Femur (tissue), 1 donor: ENCODE measurements at places on chromosomes 7 and 10.

- DNase-seq = no peak
Measured at GRCh38 chr10:102595293-102595692, 49.0 kb upstream of the TRIM8 start.

GRCh38 chr10:75541411-75541810 lies 110.0 kb downstream of the LRMDA start:
- DNase-seq = no peak

DNA sequence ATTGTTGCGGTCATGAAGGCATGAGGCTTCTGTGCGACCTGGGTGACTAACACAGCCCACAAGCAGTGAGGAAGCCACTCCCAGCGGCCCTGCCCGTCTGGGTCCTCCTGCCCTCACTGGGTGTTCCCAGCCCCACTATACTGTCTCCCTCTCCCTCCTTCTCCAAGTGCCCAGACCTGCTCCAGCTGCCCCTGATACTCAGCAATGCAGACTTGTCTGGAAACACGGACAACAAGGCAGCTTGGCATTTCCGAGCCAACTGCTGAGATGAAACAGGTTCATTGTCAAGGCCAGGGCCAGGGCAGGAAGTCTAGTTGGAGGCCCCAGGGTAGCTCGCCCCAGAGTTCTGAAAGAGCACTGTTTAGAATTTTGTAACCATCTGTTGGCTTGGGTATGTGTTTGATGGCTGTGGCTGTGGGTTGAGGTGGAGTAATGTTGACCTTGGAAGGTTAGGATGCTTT lies 95.7 kb downstream of the RBM20 start:
- no peak for DNase-seq

DNA sequence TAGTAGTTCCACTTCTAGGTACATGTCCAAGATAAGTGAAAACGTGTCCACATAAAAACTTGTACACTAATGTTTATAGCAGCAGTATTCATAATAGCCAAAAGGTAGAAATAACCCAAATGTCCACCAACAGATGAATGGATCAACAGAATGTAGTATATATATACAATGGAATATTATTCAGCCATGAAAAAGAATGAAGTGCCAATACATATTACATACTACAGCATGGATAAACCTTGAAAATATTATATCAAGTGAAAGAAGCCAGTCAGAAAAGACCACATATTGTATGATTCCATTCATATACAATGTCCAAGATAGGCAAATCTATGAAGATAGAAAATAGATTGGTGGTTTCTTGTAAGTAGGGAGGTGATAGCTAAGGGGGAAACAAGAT lies 47.8 kb upstream of the WASL start:
- DNase-seq = no peak

GRCh38 chr10:8449909-8450308 lies 395.4 kb downstream of the GATA3 start:
- DNase-seq = no peak

DNA sequence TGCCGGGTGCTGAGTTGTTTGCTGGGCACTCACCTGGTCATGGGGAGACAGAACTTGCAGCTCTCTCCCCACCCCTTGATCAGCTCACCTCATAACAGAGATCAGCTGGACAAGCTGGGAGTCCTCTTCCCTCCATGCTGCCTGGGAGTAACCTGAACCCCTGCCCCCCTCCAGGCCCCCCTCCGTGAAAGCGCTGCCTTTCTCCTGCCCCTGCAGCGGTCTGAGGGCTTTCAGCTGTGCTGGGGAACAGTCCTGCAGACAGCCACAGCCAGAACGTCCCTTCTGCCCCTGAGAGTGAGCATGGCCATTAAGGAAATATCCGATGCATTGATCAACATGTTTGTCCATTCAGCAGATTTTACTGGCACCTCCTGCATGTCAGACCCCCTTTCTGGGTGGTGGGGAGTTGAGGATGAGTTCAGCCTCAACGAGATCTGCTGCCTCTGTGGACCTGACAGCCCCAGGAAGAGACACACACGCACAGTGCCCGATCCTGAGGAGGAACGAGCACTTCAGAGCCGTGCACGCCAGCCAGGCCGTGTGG lies 4.5 kb downstream of the FAM20C start:
- no peak for DNase-seq

DNA sequence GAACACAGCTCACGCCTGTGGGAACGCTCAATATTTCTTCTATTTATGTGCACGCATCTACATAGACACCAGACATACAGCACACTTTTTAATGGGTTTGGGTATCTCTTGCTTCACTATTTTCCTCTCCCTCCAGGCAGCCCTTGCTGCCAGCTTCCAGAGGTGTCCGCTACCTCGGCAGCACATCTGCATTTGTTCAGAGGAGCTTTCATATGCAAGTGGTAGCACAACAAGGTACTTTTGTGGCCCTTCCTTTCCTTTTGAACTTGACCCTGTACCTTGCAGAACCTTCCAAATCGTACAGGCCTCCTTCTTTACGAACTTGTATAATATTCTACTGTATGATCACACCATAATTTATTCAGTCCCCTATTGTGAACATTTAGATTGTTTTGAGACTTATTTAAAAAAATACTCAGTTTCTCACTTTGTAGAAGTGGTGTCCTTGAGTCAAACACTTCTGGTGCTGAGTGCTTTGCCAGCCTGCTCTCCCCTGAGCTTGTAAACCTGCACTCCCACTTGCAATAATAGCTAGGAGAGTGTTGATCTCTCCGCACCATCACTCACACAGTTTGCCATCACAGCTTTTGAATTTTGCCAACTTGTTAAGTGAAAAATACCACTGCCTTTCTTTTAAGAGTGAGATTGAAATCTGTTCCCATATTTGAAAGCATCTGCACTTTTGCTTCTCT lies 106.0 kb upstream of the ZNF32 start:
- no peak for DNase-seq

DNA sequence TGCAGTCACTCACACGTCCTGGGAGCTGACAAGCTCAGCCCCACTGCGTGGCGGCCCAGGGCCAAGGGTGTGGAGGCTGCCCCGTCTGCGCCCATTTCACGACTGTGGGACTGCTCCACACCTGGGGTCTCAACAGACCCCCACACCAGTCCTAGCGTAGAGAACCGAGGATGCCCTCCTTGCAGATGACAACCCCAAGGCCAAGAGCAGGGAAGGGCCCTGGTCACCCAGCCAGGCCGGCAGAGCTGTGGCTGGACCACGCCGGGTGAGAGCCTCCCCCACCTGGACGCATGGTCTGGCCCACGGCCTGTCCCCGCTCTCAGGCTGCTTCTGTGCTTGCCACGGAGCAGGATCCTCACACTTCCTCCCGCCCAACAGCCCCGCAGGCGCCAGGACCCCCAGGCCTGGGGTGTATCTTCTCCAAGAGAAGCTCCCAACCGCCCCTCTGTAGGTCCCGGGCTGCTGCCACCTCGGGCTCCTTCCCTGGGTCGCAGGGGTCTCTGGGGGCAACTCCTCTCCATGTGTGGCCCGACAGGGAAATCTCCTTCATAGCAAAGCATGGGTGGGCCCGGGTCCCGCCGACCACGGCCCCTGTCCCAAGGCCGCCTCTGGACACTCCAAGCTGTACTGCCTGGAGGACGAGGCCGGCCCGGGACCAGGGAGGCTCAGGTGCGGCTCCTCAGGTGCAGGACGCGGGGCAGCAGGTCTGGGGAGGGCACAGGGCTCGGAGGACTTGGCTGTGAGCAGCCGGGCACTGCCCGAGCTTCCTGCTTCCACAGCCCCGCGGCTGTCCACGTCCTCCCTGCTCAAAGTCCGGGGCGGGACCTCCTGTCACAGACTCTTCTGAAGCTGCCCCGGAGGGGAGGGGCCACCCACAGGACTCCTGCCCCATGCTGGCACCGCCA lies 88.8 kb downstream of the FOXL3 start:
- DNase-seq = peak; percentile 30

DNA sequence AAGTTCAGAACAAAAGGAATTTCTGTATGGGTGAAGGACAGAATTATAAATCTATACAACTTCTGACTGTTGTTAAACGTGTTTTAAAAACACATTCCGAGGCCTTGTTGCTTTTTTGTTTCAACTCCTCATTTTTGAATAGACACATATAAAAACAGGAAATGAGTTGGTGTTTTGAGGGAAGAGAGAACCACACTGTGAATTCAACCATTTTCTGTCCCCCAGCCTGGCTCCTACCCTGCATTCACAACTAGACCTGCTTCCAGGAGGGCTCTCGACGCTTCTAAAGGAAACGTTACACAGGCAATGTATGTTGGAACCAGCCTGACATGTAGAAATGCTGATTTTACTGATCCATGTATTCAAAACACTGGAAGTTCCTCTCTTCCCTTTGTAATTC lies 76.5 kb downstream of the OR13A1 start:
- no peak for DNase-seq

DNA sequence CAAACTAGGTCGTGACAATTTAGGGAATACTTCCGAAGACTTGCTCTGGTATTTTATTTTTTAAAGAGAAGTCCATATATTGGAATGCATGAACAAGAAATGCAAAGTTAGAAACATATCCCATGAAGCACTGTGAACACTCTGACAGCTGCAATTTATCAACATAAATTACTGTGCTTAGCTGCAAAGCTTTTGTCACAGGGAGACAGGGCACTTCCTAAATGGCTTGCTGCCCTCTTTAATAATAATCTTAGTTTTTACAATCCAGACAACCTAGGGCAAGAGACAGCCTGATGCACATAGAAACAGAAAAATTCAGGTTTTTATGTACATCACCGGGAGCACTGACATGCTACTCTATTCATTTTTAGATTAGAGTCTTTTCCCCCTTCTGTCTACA lies 78.3 kb upstream of the NOBOX start:
- DNase-seq = no peak

DNA sequence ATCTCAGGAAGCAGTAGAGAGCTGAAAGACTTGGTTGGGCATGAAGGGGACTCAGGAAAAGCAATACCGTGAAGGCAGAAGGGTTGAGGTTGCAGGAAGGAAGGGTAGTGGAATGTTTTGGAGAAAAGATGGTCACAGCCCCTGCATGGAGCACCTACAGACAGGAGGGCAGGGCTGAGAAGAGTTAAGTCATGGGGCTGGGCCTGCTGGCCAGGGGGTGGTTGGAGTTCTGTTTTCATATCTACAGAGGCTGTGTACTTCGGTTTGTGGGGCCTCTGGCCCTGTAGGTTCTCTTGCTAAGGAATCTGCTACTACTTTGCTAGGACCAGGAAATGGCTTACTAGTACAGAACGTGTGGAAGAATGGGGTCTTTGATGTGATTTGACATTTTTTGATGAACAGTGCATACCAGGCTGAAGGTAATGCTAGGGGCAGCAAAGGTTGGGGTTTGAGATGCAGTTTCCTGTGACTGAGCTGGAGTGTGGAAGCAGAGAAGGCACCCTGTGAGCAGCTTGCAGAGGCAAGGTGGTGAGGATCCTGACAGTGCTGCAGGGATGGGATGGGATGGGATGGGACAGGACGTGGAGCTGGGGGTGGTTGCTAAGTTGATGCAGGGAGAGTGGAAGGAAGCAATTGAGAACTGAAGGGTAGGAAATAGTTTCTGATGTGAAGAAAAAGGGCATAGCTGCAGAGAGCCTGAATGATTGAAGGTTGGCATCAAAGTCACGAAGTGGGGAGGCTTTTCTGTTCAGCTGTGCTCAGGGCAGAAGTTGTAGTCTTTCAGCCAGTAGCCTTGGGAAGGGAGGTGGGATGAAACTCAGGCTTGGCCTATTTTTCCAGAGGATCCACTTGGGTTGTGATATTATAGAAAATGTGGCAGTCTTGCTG lies 7.8 kb downstream of the RPS24 start:
- no peak for DNase-seq

DNA sequence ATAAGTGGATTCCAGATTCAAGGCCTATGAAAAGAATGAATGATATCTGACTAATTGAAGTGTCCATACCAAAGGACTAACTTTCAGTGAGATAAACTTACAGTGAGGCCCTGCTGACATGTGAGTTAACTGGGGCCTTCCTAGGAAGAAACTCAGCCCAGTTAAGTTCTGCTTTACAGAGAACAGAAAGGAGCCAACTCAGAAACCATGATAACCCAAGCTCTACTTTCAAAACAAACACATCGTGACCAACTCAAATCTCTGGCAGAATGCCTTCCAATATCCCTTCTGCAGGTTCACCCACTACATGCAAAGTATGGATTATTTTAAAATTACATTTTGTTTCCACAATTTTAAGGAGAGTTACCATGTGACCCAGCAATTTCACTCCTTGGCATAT lies 75.8 kb upstream of the MRLN start:
- DNase-seq = no peak

DNA sequence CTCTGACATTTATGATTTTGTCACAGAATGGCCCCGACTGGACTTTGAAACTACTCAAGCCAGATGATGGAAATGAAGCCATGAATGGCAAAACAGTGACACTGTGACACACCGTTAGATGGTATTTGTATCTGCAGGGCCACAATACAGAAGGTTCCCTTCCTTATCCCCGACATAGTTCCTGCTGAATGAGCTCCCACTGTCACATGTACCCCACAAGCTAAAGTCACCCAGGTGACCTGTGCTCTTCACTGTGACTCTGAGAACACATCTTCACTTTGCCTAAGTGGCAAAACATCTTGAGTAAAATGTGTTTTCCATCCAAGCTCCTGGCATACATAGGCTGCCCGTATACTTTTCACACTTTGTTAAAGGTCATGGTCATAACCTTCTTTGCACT lies 89.5 kb downstream of the LSM5 start:
- DNase-seq = no peak

- no peak for DNase-seq
Measured at GRCh38 chr10:109947111-109947920, 24.0 kb upstream of the XPNPEP1 start.

- DNase-seq = no peak
Measured at GRCh38 chr7:93575555-93576399, 1.3 kb upstream of the CALCR start.

GRCh38 chr7:105705427-105705826 lies 124.1 kb upstream of the EFCAB10 start:
- DNase-seq = no peak

- DNase-seq = no peak
Measured at GRCh38 chr7:87213811-87214210, 5.7 kb downstream of the TMEM243 start.

GRCh38 chr7:26182706-26183105 lies 17.8 kb downstream of the HNRNPA2B1 start:
- no peak for DNase-seq

GRCh38 chr7:41403291-41403690 lies 299.6 kb downstream of the INHBA start:
- no peak for DNase-seq

DNA sequence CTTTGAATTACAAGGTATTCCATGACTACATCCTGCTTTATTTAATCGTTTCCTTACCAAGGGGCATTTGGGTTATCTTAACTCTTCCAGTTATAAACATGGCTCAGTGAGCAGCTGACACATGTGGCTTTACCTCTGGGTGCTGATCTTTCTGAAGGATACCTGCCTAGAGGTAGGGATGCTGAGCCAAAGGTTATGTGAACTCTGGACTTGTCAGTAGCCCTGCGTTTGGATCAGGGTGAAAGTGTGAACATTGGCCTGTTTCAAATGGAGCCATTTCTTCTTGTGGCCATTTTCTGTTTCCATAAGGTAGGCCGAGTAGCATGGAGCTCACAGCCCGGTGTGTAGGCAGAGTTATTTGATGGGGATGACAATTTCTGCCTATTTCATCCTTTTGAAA lies 29.2 kb downstream of the SNX10 start:
- no peak for DNase-seq
